Smooth muscle cell of bladder (primary cell): ENCODE measurements at places on chromosomes 12 and 14. TPM values are rescaled to one million over a fixed set of nuclear protein-coding genes. Genes with fewer than 3 reads are reported as not detected.

The RNASE7 gene
- not detected in 2 replicates for total RNA-seq

The GYS2 gene
- total RNA-seq = not detected in 2 replicates

The C3AR1 gene
- 0.14 and 0.18 TPM in 2 replicates for total RNA-seq

The PAPLN gene
- total RNA-seq = 1.8 and 2.4 TPM in 2 replicates

The DNM1L gene
- total RNA-seq = 61.3 and 62.2 TPM in 2 replicates

The PRR13 gene
- total RNA-seq = 25.2 and 27.5 TPM in 2 replicates

The EXOC3L4 gene
- 0.65 and 1.6 TPM in 2 replicates for total RNA-seq

The ARMH4 gene
- total RNA-seq = 1.00 and 4.0 TPM in 2 replicates

The PLD4 gene
- total RNA-seq = 0.09 and 0.14 TPM in 2 replicates

The TESPA1 gene
- not detected in 2 replicates for total RNA-seq

The SOAT2 gene
- total RNA-seq = 0.09 TPM in 1 of 2 replicates, not detected in the other

The GLT8D2 gene
- 56.2 and 75.8 TPM in 2 replicates for total RNA-seq

The DDX23 gene
- total RNA-seq = 79.4 and 91.2 TPM in 2 replicates

The RERGL gene
- not detected in 2 replicates for total RNA-seq

The MDGA2 gene
- under 0.01 TPM in 2 replicates for total RNA-seq

The P2RX2 gene
- total RNA-seq = not detected in 2 replicates

The SLC10A1 gene
- total RNA-seq = not detected in 2 replicates

The RACGAP1 gene
- total RNA-seq = 15.2 and 17.2 TPM in 2 replicates

The BAG5 gene
- 25.2 and 30.4 TPM in 2 replicates for total RNA-seq

The ADAMTS20 gene
- total RNA-seq = under 0.01 TPM in 1 of 2 replicates, not detected in the other

The IFNG-AS1 gene
- total RNA-seq = not detected in 2 replicates

The KITLG gene
- total RNA-seq = 29.0 and 33.9 TPM in 2 replicates

The C12orf54 gene
- not detected in 2 replicates for total RNA-seq

The RNASE2 gene
- total RNA-seq = not detected in 2 replicates

The SERPINA12 gene
- not detected in 2 replicates for total RNA-seq
